ENCODE measurements at places on chromosomes 7 and 10.

DNA sequence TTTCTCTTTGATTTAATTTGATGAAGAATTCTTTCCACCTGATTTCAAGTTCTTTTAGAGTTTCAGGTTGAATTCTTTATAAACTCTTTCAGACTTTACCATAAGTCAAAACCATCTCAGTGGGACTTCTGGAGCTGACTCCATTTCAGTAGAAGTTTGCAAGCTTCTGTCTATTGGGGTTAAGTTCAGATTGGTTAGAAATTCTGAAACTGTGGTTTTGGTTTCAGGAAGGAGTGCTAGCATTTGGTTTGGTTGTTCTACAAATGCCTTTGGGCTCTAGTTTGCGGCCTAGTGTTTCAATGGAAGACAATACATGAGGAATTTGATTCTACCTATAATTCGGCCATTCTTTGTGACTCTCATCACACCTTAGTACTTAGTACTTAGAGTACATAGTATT is 176.8 kb upstream of the RHOBTB1 start:
- DNase-seq, result no peak

DNA sequence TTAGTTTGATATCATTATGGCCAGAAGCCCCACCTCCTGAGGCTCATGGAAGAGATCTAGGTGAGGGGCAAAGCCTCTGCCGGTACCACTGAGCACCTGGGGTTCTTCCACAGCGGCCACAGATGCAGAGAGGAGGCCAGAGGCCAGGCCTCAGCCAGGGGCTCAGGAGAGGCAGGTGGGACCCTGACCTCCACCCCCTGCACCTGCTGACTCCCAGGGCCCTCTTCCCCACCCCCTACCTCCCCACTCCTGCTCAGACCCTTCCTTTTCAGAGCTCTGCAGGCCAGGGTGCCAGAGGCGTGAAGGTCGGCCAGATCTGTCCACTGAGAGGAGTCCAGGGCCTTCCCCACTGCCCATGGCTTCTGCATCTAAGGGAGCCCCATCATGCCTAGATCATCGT is 178.7 kb upstream of the PPP2R2D start:
- no peak for DNase-seq

DNA sequence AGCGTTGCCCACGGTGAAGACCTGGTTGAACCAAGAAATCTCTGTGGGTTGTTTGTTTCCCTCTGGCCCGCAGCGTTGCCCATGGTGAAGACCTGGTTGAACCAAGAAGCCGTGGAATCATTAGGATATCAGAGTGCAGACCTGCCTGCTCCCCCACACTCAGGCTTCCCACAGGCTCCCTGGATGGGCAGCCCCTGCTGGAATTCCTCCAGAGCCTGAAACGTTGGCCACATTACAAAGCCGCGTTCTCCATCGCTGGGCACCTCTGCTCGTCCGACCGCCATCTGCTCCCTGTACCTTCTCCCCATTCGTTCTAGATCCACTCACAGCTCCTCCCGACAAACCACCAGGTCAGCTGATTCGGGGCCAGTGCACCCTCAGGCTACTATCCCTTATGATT is 266.9 kb upstream of the SHH start:
- DNase-seq, result no peak

- no peak for DNase-seq
Observed at GRCh38 chr7:2523461-2523936, 3.9 kb downstream of the LFNG start.

DNA sequence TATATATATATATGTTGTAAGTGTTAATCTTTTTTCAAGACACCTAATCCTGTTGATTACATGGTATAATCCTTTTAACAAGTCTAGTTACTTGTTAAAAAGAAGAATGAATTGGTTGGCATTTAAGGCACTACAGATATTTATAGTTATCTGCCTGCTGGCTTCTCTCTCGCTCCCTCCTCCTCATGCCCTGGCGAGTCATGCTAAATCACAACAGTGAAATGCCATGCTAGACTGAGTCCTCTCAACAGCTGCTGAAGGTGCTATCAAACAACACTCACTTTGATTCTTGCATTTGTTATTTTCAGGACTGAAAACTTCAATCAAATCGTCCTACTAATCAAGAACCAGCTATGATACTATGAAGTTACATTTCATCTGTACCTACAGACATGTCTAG is 15.4 kb downstream of the NRAP start:
- DNase-seq, result no peak

DNA sequence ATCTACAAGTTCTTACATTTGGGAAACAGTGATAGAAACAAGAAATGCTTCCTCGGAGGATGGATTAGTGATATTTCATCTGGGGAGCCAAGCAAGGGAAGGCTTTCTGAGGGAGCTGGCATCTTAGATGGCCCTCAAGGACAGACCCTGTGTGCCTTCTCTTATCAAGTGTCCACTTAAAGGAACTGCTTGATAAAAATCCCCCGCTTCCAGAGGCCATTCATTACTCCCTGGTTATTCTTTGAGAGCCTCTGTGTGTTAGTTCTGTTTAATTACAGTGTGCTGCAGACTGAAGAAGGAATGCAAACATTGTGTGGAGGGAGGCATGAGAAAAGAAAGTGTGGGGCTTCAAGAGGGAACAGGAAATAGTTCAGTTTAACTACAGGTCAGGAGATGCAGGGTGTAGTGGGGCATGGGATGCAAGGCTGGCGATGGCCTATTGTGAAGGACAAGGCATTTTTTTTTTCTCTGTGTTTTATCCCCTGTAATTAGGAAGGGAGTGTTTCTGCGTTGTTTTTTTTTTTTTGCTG is 145.4 kb downstream of the SNX10 start:
- no peak for DNase-seq

DNA sequence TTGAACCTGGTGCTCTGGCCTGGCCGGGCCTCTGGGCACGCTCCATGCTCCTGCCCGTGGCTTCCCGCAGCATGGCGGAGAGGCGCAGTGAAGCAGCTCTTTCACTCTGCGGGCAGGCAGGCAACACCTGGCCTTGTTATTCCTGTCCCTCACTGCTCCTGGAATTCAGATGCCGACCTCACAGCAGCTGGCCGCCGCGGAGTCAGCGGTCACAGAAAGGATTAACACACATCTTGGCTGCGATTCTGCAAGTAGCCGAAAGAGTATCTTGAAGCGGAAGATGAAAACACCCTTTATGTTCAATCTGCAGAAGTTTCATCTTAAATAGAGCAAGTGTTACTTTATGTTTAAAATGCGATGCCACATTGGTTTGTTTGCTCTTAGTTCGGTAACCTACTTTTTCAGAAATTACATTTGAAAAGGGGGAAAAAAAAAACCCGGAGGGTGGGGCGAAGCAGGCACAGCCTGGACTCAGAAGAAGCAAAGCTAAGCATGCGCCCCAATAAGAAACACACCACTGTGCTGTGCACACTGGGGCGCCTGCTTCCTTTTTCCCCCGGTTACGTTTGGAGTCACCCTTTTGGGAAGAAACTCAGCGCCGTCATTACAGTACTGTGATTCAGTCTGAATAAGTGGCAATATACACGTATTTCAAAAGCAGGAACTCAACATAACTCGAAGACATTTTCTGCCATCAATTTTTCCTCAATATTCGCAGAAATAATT is 42.3 kb downstream of the BRI3 start:
- no peak for DNase-seq

GRCh38 chr10:73876971-73877370 is 2.6 kb upstream of the CAMK2G start:
- DNase-seq, result no peak

DNA sequence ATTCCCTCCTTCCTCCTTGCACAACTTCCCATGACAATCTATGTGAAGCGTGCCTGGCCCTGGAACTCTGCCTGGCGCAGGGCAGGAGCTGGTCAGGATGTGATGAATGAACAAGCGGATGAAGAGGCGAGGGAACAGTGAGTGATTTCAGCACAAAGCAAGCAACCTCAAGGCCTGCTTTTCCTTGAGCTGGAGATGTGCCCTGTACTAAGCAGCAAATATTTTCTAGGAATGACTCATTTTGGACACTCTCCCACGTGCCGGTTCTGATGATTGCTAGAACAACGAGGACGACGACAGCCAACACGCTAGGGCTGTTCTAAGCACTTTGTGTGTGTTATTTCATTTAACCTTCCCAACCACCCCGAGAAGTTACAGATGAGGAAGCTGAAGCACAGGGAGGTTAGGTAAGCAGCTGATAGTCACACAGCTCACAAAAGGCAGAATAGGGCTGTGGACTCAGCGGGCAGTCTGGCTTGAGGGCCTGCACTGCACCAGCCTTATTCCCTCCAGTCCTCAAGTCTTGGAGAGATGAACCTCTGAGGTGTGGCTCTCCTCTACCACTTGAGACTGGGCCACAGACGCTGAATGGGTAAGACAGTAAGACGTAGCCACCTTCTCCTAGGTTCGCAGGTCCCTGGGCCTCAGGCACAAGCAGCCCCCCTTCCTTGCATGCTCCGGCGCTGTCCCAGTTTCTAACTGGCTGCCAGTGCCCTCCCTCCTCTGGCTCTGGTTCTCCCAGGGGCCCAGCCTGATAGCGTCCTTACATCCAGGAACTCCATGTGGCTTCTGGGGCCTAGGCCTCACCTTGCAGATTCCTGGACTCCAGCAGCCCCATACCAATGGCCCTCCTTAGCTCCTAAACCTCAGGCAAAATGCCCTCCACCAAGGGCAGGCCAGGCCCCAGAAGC is 59.0 kb downstream of the YKT6 start:
- DNase-seq, result no peak

DNA sequence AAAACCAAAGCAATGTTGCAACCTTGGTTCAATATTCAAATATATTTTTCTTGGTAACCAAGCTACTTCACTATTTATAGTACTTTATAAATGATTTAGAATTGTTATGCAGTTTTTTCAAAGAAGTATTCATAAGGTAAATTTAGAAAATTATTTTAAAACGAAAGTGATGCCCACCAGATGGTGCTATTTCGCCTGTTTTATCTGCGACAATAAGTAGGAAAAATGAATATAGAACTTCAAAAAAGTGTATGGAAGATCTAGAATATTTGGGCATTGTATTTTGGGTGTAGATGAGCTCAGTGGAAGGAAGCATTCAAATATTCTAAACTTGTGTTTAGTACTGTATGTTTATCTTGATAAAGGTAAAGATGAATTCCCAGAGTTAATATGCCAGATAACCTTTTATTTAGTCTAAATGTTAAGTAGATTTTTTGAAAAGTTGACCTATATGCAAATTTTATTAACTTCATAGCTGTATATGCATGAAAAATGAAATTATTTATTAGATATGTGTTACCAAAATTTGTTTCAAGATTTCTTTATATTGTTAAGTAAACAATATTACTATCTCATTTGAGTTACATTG is 93.2 kb downstream of the ADK start:
- DNase-seq, result no peak

- DNase-seq, result no peak
Observed at GRCh38 chr7:112262855-112263487, 56.5 kb downstream of the ZNF277 start.

- DNase-seq, result no peak
Observed at GRCh38 chr10:102660888-102661657, 16.8 kb downstream of the TRIM8 start.

DNA sequence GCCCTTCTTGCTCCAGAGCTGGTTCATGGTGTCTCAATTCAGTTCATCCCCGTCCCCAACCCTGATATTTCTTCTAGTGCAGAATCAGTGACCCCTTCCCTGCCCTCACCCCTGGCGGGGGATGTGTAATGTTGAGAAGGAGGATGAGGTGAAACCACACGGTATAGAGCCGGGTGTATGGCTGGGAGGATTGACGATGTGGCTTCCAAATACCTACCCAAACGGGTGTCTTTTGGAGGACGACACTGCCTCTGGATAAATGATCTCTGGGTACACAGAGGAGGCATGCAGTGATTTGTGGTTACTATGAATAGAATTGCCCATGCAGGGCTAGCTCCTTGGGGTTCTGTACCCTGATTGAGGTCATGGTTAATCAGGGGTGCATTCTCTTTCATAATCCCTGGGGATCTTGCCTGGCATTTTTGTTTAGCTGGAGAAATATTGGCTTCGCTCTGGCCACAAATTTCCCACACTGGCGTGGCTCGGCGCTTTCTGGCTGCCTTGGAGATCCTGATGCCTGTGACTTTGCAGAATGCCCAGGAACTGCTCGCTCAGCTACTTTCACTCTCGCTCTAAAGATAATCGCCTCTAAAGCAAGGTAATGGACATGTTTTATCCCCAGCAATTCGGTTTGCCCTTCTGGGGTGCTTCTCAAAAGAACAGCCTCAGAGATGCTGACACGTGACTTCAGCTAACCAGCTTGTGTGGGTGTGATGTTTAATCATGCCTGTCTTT is 89.2 kb downstream of the RBM20 start:
- no peak for DNase-seq

Measured in stimulated activated CD8-positive, alpha-beta memory T cell treated with anti-CD3 and anti-CD28 coated beads, Interleukin-7, amount 100 ng/mL, for 1 hour (primary cell).